ENCODE measurements at places on chromosomes 2 and 18.

- no peak for DNase-seq
Observed at GRCh38 chr2:182301093-182301492, 125.7 kb downstream of the PDE1A start.

DNA sequence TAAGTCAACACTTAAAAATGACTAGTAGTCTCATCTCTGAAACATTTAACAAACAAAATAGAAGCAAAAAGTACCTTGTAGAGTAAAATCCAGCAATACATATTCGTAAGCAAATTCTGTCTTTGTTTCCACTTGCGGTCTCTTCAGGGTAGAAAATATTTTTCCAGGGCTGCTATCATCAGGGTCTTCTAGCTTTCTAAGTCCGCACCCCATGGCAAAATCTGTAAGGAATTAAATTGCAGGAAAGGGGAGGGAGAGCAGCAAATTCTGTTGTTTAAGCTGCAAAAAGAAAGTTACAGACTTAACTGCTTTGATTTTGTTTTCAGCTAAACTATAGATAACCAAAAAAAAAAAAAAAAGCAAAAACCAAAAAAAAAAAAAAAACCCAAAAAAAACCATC lies at the start of gene RFTN2:
RFTN2 (minus strand) TSS at position 342 of the 400 bp plus-strand sequence; CDS start at position 213, 129 bp downstream.
- no peak for DNase-seq

DNA sequence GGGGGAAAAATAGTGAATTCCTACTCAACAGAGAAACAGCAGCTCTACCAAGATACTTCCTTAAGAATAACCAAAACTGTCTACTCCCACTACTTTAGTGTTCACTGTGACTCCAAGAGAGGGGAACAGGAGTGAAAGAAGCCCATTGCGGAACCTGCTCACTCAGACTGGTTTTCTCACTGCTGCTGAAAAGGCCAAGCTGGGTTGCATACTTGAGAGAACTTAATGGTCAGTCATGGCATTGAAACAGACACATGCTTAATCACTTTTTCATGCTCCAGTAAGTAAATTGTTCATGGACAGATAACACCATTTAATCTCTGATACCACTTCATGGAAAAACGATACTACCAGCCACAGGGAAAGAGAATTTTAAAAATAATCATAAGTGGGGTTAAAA lies 35.7 kb upstream of the SLC8A1 start:
- DNase-seq = no peak

- DNase-seq = no peak
Observed at GRCh38 chr2:224956706-224957105, 85.6 kb downstream of the DOCK10 start.

GRCh38 chr2:170523506-170523905 lies 191.6 kb upstream of the SP5 start:
- no peak for DNase-seq

GRCh38 chr2:119439574-119440500 lies 8.2 kb downstream of the TMEM37 start:
- DNase-seq = no peak

DNA sequence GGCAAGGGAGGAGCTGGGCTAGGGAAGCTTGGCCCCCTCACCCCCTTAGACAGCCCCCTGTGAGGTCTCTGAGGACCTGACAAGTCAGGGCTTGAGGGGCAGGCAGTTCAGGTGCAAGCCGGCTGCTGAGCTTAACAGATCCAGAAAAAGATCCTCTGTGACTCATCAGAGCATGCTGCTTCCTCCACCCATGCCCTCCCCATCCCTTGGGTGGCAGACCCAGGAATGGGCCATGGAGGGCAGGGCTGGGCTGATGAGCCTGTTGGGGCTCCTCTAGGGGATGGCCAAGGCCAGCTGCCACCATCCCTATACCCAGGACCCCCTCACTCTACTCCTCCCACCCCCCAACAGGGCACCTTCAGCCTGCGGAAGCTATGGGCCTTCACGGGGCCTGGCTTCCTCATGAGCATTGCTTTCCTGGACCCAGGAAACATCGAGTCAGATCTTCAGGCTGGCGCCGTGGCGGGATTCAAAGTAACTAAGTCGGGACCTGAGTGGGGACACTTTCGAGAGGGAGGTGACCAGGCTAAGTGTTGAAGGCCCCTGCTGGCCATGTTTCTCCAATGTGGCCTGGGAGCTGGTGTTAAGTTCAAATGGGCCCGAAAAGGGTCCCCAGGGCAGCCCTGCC lies 1.9 kb downstream of the SLC11A1 start:
- DNase-seq = no peak

- DNase-seq = no peak
Observed at GRCh38 chr2:221747289-221747972, 175.3 kb upstream of the EPHA4 start.

All from activated CD8-positive, alpha-beta memory T cell treated with anti-CD3 and anti-CD28 coated beads for 48 hours (primary cell).